Immature natural killer cell (primary cell): ENCODE measurements at places on chromosomes 7 and 10. TPM values are rescaled to one million over a fixed set of nuclear protein-coding genes. Genes with fewer than 3 reads are reported as not detected.

DNA sequence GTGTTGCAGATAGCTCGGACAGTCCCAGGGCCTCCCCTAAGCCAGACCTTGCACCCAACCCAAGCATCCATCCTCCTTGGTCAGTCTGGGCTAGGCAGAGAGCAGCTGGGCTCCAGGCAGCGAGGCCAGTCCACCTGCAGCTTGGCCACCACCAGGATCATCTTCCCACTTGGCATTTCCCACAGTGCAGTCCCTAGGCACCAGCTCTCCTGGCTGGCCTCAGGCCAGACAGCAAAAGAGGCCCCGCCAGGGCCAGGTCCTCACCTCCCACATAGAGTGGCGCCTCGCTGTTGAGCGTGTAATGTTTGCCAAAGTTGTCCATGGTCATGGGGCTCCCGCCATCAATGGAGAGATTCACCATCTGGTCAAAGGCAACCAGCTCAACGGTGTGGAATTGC, 171.7 kb downstream of the LCOR start:
- DNase-seq = no peak

DNA sequence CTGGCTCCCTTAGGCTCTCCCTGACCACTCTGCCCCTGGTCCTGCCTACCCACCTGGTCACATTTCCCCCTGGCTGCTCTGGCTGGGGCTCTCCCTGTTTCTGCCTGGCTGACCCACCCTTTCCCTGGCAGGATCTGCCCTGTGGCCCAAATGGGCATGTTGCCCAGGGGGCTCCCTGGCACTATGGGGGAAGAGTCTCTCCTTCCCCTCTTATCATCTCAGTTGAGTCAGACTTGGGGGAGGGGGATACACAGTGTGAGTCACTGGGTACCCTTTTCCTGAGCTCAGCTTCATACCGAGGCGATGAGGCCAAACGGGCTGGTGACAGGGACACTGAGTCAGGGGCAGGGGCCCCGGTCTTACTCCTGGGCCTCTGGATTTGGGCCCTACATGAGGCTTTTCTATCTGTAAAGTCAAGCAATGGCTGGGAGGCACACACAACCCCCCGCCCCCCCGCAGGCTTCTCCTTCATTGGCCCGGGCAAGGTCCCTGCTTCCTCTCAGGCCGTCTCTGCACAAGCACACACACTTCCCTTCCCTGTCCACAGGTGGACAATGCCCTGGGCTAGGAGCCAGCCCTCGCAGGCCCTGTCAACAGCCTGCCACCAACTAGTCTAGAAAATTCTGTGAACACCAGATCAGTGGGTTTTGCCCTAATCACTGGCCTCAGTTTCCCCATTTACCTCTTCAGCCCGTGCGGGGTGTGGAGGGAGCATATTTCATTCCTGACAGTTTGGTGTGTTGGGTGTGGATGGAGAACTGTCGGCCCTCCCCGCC, 627 bp upstream of the FLNC start:
- no peak for DNase-seq

DNA sequence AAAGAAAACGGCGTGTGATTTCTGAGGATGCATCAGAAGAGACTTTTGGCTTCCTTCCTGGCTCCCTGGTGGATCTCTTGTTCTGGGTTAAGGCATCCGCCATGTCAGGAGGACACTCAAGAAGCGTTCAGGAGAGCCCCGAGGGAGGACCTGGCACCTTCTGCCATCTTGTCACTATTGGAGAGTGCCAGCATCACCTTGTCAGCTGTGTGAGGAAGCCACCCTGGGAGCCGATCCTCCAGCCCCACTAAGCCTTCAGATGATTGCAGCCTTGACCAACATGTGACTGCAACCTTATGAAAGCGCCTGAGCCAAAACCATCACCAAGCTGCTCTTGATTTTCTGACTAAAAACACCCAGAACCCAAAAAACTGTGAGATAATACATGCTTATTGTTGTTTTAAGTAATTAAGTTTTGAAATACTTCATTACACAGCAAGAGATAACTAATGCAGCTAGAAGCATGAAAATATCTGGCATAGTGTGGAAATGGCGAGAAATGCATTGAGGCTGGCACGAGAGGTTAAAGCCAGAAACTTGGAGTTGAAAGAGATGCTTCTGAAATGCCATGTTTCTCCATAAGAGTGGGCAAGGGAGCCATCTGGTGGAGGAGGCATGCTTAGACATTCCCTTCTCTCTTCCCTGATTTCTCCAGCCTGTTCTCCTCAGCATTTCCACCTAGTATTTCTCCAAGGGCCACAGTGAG, 5.4 kb upstream of the ZFYVE27 start:
- DNase-seq = peak; percentile 46

SPDYE8 gene
- polyA plus RNA-seq = not detected

PAPOLB gene
- not detected for polyA plus RNA-seq
